ENCODE measurements at places on chromosomes 13 and 19.

- no peak for DNase-seq
Observed at GRCh38 chr13:48849515-48849914, 126.2 kb upstream of the FNDC3A start.

DNA sequence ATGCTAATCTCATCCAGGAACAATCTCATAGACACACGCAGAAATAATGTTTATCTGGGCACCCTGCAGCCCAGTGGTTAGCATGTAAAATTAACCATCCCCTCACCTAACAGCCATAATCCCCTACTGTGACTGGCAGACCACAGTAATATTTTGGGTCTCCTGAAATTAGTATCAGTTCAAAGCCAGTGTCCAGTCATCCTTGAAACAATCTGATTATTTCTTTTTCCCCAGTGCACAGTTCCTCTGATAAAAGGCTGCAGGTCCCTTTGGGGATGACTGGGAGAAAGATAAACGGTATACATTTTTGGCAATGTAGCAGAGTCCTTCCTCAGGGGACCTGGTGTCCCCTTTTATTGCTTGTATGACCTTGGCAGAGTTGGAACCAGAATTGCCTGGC, 50.4 kb upstream of the CYSLTR2 start:
- no peak for DNase-seq

DNA sequence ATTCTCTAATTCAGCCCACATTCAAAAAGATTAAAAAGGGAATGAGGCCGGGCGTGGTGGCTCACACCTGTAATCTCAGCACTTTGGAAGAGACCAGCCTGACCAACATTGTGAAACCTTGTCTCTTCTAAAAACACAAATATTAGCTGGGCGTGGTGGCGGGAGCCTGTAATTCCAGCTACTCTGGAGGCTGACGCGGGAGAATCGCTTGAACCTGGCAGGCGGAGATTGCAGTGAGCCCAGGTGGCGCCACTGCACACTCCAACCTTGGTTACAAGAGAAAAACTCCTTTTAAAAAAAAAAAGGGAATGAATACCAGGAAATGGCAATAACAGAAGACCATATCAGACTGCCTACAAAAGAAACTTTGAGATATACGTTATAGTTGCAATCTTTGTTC, 1244.5 kb downstream of the PCDH9 start:
- no peak for DNase-seq

GRCh38 chr13:111479412-111479811, 159.0 kb downstream of the TEX29 start:
- no peak for DNase-seq

- DNase-seq, result peak; percentile 11
Observed at GRCh38 chr13:44734201-44734707, 158.1 kb upstream of the TSC22D1 start.

All from AG04450 (cell line).